Temporal lobe (tissue), 4 donors: ENCODE measurements at places on chromosomes 2 and 18. TPM values are rescaled to one million over a fixed set of nuclear protein-coding genes. Genes with fewer than 3 reads are reported as not detected.

CRYGC gene
- total RNA-seq: not detected

MTCL1 gene
- 14.5 TPM for total RNA-seq

IL18R1 gene
- total RNA-seq: not detected

ACTR3 gene
- total RNA-seq: 108 TPM

NOL4 gene
- 110 TPM for total RNA-seq

SH3RF3 gene
- 14.8 TPM for total RNA-seq

TXNDC2 gene
- total RNA-seq: under 0.01 TPM

KLF11 gene
- 13.3 TPM for total RNA-seq

ARHGAP25 gene
- total RNA-seq: 2.0 TPM

POMC gene
- total RNA-seq: 0.49 TPM

NCK2 gene
- total RNA-seq: 47.2 TPM

MITD1 gene
- 15.5 TPM for total RNA-seq

C2orf72 gene
- total RNA-seq: 31.0 TPM

KCTD1 gene
- 20.4 TPM for total RNA-seq

UGT1A4 gene
- not detected for total RNA-seq

CYS1 gene
- total RNA-seq: 0.49 TPM

CRYGD gene
- 1.2 TPM for total RNA-seq

RFTN2 gene
- total RNA-seq: 18.7 TPM

MPP4 gene
- total RNA-seq: 0.25 TPM

SUPT7L gene
- 21.6 TPM for total RNA-seq

GLI2 gene
- 2.7 TPM for total RNA-seq

G6PC2 gene
- not detected for total RNA-seq

COBLL1 gene
- total RNA-seq: 8.6 TPM

EEF1B2 gene
- 360 TPM for total RNA-seq

RAX gene
- total RNA-seq: not detected

GALM gene
- total RNA-seq: 2.7 TPM

CWC22 gene
- 22.6 TPM for total RNA-seq

SMYD5 gene
- 20.4 TPM for total RNA-seq

TSN gene
- 48.4 TPM for total RNA-seq

ZNF385B gene
- total RNA-seq: 2.5 TPM

CIB4 gene
- not detected for total RNA-seq

SOX11 gene
- total RNA-seq: 312 TPM

NEU2 gene
- not detected for total RNA-seq

CFAP65 gene
- 0.74 TPM for total RNA-seq

MAL gene
- total RNA-seq: not detected

HYCC2 gene
- 42.0 TPM for total RNA-seq

SMC6 gene
- 22.6 TPM for total RNA-seq

DYNAP gene
- not detected for total RNA-seq

TAF1B gene
- 22.9 TPM for total RNA-seq

BOK gene
- 21.6 TPM for total RNA-seq

CFAP53 gene
- total RNA-seq: 0.74 TPM

PECR gene
- total RNA-seq: 23.4 TPM

EML6 gene
- 3.4 TPM for total RNA-seq

FABP1 gene
- total RNA-seq: not detected

DCDC2C gene
- total RNA-seq: 0.49 TPM

CDH19 gene
- 0.25 TPM for total RNA-seq

ZNF396 gene
- total RNA-seq: 3.2 TPM

ERFE gene
- 0.74 TPM for total RNA-seq

FN1 gene
- 203 TPM for total RNA-seq

EXOC6B gene
- 105 TPM for total RNA-seq

C2orf66 gene
- 0.25 TPM for total RNA-seq

LIMS4 gene
- total RNA-seq: 0.25 TPM

DBI gene
- 78.7 TPM for total RNA-seq

ANKRD36 gene
- total RNA-seq: 258 TPM

NYAP2 gene
- total RNA-seq: 12.5 TPM

CFC1 gene
- total RNA-seq: 0.49 TPM
